GM23248 (cell line): ENCODE measurements at places on chromosomes 1 and 21. TPM values are rescaled to one million over a fixed set of nuclear protein-coding genes. Genes with fewer than 3 reads are reported as not detected.

GRCh38 chr1:214761030-214761429 lies 158.0 kb downstream of the CENPF start:
- no peak overlapping the region for H3K27ac ChIP-seq
- peak; percentile 4 for DNase-seq
- no peaks in the 10 kb centered on the region for H3K4me1 ChIP-seq
- H3K36me3 ChIP-seq = no peaks in the 10 kb centered on the region
- no peak overlapping the region for H3K4me3 ChIP-seq

Gene LAMC2
- 1.9 and 2.4 TPM in 2 replicates for total RNA-seq

DNA sequence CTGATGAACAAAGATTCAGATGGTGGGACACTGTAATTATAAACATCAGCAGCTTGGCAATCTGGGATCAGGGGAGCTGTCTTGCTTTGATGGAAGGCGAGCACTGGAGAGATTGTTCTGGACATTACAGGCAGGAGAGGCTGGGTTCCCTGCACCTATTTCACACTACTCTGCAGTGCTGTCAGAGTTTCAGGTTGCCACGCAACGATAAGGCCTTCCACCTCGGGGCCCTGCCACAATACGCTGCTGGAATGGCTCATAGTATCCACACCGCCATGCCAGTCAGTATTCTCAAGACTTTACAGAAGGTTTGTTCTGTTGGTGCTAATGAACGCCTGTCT lies 96.8 kb downstream of the GLIS1 start:
- H3K36me3 ChIP-seq = no peaks in the 10 kb centered on the region
- H3K27ac ChIP-seq = no peak overlapping the region
- H3K4me1 ChIP-seq = peaks cover 9% of the 10 kb centered on the region; the same call in 1 of the 2 replicates
- no peak for DNase-seq
- H3K27me3 ChIP-seq = peaks cover 9% of the 10 kb centered on the region

DNA sequence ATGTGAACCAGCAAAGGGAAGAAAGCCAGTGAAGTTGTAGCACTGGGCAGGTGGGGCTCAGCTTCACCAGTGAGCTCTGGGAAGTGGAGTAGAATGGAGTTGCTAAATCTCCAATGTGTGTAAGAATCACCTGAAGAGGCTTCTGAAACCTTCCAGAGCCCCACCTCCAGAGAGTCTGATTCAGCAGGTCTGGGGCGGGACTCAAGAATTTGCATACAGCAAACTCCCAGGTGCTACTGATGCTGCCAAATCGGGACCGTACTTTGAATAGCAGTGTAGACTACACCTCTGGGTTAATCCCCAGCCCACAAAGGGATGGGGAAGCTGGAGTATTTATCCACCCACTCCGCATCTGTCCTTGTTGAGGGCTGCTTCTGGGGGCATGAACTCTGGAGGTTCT lies 154.3 kb downstream of the IGSF21 start:
- H3K36me3 ChIP-seq = no peaks in the 10 kb centered on the region
- no peak for DNase-seq
- no peak overlapping the region for H3K27ac ChIP-seq
- H3K4me1 ChIP-seq = no peaks in the 10 kb centered on the region

GRCh38 chr1:31133368-31133767 lies 67.9 kb upstream of the PUM1 start:
- DNase-seq = no peak
- H3K27ac ChIP-seq = no peak overlapping the region

GRCh38 chr1:41807390-41807789 lies 111.3 kb downstream of the HIVEP3 start:
- no peak for DNase-seq
- H3K27me3 ChIP-seq = no peaks in the 10 kb centered on the region
- no peaks in the 10 kb centered on the region for H3K36me3 ChIP-seq
- H3K27ac ChIP-seq = no peak overlapping the region
- peaks cover 20% of the 10 kb centered on the region for H3K4me1 ChIP-seq

- no peak overlapping the region for H3K27ac ChIP-seq
- no peaks in the 10 kb centered on the region; the same call in 1 of the 2 replicates for H3K27me3 ChIP-seq
- no peaks in the 10 kb centered on the region for H3K4me1 ChIP-seq
These were observed 14.9 kb upstream of the CDA start for GRCh38 chr1:20573987-20574386.

Gene DIO1
- total RNA-seq = not detected in 2 replicates
